NCI-H1105 treated with DMSO at 0.1 percent for 48 hours (cell line): ENCODE measurements at places on chromosomes 4 and X.

DNA sequence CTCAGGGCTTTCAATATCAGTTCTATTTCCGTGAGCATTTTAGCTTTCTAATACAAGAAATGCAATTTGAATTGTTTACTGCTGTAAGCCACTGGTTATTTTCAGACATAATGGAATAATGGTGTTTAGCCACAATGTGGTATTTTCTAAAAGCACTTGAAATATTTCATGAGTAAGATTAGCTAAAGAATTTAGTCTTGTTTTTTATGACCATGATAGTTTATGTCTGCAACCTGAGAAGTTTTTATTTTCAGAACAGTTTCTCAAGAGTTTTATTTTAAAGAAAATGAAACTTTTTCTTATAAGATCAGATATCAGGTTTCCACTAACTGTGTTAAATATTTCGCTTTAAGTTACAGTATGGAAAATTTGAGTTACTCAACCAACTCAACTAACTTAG, 60.2 kb downstream of the SLIT2 start:
- DNase-seq = no peak

DNA sequence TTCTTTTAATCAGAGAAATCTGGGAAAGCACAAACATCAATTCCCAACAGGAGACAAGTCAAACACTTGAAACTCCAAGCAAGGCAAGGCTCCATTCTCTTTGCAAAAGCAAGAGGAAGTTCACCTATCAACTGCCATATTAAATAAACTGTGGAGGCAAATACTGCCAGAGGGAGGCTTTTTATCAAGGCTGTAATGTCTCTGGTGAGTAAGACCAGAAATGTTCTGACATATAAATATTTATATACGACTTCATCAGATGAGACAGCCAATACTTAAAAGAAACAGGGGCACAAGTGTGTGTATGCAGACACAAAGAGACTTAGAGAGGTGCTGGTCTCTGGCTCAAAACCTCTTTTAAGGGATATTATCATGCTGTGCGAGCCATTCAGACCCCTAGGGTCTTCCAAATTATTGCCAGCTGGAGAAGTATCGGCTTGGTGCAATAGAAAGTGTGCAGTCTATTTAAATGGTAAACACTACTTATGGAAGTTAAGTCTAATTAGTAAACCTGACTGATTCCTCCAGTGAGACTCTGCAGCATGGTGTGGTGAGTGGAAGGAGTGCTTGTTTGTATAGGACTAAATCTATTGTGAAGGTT, 24.4 kb downstream of the DCX start:
- DNase-seq = no peak

DNA sequence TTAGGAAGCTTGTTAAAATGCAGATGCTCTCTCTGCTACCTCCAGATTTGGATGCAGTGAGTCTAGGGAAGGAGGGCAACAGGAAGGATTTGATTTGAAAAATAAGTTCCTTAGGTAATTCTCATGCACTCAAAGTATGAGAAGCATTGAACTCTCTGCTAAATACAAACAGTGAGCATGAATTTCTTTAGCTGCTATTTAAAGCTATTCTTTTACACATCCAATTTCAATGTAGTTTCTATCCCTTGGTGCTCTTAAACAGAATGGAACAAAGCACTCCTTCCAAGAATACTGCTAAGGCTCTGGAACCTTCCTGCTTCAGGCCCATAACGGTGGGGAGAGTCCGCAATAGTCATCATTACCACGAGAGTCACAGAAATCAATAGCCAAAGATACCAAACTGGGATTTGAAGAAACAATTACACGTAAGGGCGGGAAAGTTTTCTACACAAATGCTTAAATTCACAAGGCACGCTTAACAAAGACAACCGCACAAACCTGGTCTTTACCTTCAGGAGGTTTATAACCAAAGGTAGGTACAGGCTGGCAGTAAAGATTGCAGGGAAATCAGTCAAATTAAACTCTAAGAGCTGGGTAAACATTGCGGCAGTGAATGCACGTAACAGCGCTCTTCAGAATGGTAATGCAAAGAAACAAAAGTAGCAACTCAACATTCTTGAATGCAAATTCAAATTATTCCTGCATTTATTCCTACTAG, 123.2 kb upstream of the NAP1L5 start:
- peak; percentile 49 for DNase-seq

- no peak for DNase-seq
Measured at GRCh38 chr4:828641-829271, 2.8 kb upstream of the CPLX1 start.

DNA sequence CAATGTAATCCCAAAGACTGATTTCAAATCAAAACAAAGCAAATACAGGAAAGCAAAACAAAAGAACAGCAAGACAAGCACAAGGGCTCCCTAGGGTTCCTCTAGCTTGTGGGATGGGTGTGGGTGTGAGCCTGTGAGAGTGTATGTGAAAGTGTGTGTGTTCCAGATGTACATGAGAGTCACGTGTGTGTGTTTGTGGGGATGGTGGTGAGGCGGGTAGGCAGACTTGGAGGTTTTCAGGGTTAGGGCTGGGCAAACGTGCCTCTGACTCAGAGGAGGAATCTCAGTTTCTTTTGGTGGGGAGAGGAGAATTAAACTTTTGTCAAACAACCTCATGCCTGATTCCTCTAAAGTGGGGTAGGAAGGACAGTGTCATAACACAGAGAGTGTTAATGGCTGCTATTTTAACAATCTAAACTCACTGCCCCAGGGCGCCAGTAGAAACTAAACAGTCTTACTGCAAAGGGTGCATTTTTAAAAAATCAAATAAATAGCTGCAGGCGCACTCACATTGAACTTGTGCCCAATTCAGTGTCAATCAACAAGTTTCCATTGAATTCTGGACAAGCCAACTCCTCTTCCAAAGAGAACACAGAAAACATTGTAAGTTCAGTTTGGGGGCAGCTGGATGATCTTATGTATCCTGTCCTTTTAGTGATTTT, 51.8 kb downstream of the CHRDL1 start:
- no peak for DNase-seq

- DNase-seq = no peak
Measured at GRCh38 chr4:36278789-36279188, 2.6 kb upstream of the DTHD1 start.

GRCh38 chrX:121256647-121257046, 209.2 kb downstream of the GLUD2 start:
- DNase-seq = no peak

DNA sequence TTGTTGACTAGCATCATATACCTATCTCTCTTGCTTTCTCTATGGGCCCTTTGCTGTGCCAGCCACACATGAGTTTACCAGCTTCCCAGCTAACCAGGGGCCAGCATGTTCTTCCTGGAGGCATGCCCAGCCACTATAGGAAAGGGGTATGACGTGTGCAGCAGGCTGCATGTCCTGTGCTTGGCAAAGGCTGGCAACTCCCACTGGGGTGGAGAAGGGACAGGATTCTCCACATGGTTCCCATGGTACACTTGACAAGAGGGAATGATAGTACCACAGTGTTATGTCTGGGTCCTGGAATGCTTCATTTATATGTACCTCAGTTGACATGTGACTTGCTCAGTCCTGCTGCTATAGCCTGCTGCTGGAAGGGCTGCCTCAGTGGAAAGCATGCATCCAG, 78.8 kb downstream of the TMEM164 start:
- DNase-seq = no peak

GRCh38 chrX:10135561-10136399, 21.0 kb upstream of the CLCN4 start:
- no peak for DNase-seq

DNA sequence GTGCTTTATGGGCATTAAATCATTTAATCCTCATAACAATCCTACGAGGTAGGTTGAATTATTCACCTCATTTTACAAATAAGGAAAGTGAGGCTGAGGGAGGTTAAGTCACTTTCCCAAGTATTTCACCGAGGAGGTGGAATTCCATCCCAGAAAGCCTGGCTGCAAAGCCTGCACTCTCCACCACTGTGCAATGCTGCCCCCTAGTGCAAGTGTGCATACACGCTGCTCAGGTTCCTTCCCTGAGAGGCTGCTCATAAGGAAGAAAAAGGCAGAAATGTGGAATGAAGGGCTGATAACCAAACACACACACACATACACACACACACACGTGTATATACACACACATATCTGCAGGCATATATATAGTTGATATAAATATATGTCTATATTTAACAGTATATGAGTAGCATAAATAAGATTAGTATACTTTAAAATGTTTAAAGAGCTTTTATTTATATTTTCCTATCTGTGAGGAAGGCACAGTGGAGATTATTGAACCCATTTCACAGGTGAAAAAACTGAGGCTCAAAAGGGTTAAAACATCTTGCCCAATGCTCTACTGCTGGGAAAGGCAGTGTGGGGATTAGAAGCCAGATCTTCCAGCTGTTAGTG, 714.5 kb upstream of the TENM3 start:
- DNase-seq = peak; percentile 19

DNA sequence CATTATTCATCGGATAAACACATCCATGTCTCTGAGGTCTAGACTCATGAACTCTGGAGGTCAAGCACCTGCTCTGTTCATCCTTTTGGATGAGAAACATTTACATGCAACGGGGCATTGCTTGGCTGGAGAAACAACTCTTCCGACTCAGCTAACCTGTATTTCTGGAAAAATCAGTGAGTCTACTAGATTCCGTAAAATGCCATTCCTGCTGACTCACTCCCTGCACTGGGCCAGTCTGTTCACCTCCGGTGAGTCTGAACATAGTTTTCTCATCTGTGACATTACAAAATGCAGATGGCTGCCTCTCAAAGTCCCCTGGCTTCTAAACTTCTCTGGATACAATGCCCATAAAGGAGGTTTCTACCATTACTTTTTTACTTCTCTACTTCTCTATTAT, 185.7 kb upstream of the HS3ST1 start:
- no peak for DNase-seq

GRCh38 chrX:69032601-69033000, 132.7 kb downstream of the PJA1 start:
- DNase-seq = no peak

- DNase-seq = no peak
Measured at GRCh38 chr4:13327991-13328390, 156.1 kb downstream of the RAB28 start.

GRCh38 chrX:40158036-40158706, 60.4 kb upstream of the BCOR start:
- DNase-seq = no peak

DNA sequence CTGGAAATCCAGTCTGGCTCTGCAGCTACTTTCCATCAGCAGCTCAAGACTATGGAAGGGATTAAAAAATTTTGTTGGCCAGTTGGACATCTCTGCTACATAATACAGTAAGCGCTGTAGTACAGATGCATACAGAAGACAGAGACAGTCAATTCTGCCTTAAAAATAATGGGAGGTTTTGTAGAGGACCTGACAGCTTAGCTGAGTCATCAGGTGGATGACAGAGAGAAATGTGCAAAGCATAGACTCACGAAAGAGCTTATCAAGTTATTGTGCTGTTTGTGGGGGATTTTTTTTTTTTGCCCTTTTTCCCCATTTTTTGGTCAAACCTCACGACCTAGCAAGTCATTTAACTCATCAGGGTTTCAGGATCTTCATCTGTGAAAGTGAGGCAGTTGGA, 149.0 kb upstream of the SCML1 start:
- no peak for DNase-seq

- no peak for DNase-seq
Measured at GRCh38 chrX:1661048-1661921, 46.4 kb downstream of the ASMT start.

- DNase-seq = no peak
Measured at GRCh38 chrX:14546190-14546589, 16.9 kb downstream of the GLRA2 start.

GRCh38 chr4:152421576-152421975, 114.3 kb downstream of the FBXW7 start:
- DNase-seq = no peak

DNA sequence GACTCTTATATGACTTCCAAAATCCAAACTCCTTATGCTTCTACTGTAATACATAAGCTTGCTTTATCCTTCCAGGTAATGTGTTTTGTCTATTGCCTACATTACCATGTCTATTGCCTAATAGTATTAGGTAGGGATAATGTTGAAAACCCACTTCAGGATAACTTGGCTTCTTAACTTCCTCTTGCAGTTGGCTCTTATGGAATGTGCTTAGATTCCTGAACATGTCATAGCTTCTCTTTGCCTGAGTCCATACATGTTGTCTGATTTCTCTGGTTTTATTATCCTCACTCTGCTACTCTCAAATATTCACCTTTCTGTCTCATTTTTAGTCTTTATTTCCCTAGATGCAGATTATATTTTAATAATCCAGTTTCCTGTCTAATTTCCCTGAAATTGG, 599.9 kb downstream of the IL15 start:
- DNase-seq = no peak

DNA sequence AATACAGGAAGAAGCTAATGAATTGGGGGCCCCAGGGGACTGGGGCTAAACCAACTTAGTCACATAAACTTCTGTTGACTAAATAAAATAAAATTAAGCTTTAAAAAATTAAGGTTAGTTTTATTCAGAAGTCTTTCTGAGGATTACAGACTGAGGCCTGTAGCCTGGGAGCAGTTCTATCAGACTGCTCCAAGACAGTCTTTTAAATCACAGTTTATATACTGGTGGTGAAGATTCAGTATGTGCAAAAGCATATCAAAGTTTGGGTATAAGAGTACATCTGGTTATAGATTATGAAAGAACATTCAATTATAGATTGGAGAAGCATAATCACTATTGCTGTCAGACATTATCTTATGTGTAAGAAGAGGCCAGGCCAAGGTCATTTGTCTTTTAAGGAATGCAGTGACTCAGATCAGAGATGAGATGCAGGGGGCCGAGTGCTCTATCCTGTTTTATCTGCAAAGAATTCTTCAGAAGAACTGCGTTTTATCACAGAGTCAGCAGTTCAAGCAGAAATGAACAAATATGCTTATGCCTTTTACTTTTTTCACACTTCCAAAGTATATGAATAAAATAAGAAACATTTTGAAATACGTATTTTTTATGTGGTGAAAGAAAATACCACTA, 109.4 kb downstream of the PDHA2 start:
- DNase-seq = no peak

DNA sequence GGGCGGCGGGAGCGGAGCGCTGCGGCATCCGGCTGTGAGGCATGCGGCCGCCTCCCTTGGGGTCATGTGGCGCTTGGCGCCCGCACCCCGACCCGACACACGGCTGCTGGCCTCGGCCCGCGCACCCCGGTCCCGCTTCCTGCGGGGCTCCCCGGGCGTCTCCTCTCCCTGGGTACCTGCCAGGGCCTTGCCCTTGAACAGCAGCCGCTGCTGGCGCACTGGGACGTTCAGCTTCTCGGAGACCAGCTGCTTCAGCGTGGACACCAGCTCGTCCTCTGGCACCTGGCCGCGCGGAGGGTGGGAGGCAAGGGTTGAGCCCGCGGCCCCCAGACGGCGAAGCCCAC, 391 bp downstream of the UBL4A start:
- DNase-seq = peak; percentile 19

- no peak for DNase-seq
Measured at GRCh38 chrX:118360429-118361125, 14.7 kb downstream of the WDR44 start.

GRCh38 chr4:65668201-65669089, 1.8 kb downstream of the EPHA5 start:
- DNase-seq = no peak

- no peak for DNase-seq
Measured at GRCh38 chr4:80197601-80198440, 518 bp downstream of the PRDM8 start.
